Activated CD4-positive, alpha-beta T cell treated with anti-CD3 and anti-CD28 coated beads, Interleukin-2, amount 10 ng/mL, durations not matched to agents 24 days and 14 days (primary cell): ENCODE measurements at places on chromosomes 7 and 10. TPM values are rescaled to one million over a fixed set of nuclear protein-coding genes. Genes with fewer than 3 reads are reported as not detected.
A peak's percentile ranks its signal among the peaks of the same experiment; 100 is the strongest.

DNA sequence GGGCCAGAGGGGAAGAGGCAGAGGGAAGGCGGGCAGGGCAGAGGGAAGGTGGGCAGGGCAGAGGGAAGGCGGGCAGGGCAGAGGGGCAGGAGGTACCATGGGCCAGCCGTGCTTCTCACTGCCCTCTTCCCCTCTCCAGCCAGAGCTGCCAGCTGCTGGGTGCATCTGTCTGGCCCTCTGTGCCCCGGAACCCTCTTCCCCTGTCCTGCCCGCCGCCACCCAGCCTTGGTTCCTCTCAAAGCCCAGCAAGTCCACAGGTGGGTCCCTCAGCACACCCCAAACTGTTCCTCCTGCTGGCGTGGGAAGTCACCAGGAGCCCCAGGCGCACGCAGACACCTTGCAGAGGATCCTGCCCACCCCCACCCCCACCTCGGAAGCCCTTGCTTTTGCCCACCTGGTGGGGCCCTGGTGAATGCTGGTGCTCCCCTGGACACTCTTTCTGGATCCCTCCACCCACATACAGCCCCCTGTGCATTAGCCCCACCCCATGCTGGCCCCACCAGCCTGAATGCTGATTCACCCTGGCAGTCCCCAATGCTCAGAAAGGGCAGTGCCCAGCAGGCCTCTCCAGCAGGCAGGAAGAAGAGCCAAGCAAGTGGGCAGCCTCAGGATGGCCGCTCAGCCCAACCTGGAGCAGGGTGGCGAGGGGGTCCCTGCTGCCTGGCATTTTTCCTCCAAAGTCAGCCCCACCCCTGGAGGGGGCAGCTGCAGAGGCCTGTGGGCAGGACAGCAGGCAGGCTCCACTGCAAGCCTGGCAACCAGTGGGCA lies 1.9 kb upstream of the PWWP2B start:
- no peak for DNase-seq

- no peak for DNase-seq
These were observed 14.1 kb downstream of the RNF32 start for GRCh38 chr7:156654511-156655234.

DNA sequence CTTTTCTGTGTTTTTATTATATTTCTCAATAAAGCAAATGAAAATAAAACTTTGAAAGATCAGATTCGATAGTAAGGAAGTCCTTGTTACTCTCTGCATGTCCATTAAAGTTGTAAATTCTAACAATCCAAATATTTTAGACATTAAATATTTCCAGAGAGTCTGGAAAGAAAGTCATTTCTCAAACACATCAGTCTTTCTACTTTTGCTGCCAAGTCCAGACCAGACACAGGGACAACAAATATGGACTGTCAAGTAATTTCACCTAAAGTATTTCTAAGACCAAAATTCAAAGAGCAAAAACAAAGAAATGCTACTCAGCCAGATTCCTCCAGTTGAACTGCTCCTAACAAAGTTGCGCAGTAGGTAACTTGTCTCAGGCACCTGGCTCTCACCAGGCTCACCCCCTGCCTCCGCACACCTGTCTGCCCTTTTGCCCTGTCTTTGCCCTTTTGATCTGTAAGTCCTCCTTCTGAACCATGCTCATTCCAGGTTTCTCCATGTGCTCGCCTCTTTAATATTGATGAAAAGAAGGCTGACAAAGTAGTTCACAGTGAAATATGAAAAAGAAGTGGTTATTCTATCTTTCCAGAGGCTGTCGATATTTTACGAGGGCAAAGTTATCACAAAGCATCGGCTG lies 300.5 kb downstream of the C7orf25 start:
- no peak for DNase-seq

DNA sequence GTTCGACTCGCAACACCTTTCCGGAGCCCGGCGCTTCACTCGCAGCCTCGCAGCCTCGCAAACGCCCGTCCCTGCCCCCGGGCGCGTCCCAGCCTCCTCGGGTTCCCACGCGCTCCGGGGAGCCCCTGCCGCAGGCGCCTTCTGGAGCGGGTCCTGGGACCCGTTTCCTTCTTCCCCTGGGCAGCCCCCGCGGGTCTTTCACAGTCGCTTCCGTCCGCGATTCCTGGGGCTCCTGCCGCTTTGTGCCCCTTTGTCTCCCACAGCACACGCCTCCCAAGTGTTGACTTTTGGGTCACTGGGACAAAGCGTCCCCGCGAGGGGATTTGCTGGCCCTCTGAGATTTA lies 140.7 kb downstream of the DYNC2I1 start:
- no peak for DNase-seq

DNA sequence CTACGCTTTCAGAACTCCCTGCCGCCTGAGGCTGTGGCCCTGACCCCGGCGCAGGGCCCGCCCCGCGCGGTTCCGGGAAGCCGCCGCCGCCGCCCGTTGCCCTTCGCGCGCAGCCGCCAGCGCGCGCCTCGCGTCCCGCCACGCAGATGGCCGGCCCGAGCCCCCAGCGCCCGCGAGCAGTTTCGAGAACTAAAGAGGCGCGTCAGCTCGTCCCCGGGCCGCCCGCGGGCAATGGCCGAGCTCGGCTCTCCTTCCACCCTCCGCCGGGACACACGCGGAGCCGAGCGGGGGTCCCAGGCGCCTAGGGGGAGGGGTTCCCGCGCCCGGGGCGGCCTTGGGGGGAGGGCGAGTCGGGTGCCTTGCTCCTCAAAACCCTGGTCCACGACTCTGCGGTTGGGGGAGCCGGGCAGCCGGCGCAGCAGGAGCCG lies 1.8 kb downstream of the HNRNPF start:
- DNase-seq, result peak; percentile 92

GRCh38 chr10:11085545-11085944 lies 67.9 kb downstream of the CELF2 start:
- no peak for DNase-seq

GRCh38 chr7:140041659-140042385 lies 20.9 kb downstream of the PARP12 start:
- DNase-seq, result no peak

GRCh38 chr10:95404462-95404858 lies 113.7 kb upstream of the PDLIM1 start:
- no peak for DNase-seq

DNA sequence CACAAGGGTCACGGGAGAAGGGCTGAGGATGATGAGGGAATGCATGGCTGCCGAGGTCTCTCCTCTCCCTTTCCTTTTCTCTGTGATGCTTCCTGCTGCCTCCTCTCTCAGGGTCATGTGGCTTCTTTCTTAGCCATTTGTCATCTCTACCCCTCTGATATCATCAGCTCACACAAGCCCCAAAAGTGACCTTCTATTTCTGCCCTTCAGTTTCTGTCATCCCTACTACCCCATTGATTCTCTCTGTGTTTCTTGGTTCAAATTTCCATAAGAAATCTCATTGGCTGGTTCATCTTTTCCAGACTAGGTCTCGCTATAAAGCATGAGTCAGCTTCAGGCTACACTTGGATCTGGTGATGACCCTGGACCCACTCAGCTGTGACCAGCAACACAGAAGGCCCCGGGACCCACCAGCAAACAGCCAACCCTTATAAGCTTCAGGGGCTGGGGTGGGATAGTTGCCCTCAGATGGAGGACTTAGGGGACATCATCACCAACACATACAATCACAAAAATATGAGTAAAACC lies 284.3 kb downstream of the SKAP2 start:
- DNase-seq, result no peak

DNA sequence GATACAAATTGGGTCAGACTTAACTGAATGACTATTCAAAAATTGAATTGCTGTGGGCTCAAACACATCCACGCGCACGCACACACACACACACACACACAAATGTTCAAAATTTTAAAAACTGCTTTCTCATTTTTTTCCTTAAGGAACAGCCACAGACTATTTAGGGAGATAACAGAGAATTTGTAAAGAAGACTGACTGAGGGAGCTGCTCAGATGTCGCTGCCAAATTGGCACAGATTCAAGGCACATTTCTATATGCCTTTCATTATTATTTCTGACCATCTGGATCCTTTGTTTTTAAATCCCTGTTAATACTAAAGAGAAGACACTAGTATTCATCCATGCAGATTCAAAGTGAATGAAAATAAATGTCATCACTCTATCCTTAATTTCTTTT lies 154.8 kb downstream of the DGKB start:
- DNase-seq, result no peak

DNA sequence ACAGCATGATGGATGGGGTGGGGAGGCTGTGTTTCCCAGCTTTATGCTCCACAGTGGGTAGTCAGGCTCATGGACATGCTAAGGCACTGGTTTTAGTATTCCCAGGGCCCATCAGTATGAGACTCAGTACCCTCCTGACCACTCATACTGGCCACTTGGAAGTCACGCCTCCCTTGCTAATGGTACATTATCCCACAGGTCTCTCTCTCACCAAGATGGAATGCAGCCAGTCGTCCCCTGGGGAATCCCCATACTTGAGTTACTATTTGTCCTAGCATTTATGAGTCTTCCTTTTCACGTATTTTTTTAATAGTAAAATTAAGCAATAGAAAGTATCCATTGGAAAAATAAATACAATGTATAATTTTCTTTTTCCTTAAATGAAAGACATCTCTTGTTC lies 80.6 kb upstream of the TBX20 start:
- peak; percentile 22 for DNase-seq

DNA sequence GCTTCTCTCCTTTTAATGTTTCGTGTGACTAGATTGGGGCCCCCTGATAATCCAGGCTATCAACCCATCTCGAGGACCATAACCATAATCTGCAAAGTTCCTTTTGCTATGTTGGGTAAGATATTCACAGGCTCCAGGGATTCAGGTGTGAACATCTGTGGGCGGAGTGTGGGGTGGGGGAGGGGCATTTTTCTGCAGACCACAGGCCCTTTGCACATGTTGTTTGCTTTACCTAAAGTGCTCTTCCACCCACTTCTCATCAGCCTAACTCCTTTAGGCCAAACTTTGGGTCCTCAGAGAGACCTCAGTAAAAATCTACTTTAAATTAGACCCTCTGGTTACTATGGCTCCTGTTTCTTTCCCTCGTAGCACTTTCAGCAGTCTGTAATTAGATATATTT lies 284.4 kb downstream of the WDR11 start:
- no peak for DNase-seq

- DNase-seq, result peak; percentile 63
These were observed 129.3 kb downstream of the MYOF start for GRCh38 chr10:93352638-93353383.

- no peak for DNase-seq
These were observed 22.2 kb downstream of the ANK3 start for GRCh38 chr10:60367431-60367830.

GRCh38 chr10:96325719-96326373 lies 21.6 kb downstream of the DNTT start:
- no peak for DNase-seq

DNA sequence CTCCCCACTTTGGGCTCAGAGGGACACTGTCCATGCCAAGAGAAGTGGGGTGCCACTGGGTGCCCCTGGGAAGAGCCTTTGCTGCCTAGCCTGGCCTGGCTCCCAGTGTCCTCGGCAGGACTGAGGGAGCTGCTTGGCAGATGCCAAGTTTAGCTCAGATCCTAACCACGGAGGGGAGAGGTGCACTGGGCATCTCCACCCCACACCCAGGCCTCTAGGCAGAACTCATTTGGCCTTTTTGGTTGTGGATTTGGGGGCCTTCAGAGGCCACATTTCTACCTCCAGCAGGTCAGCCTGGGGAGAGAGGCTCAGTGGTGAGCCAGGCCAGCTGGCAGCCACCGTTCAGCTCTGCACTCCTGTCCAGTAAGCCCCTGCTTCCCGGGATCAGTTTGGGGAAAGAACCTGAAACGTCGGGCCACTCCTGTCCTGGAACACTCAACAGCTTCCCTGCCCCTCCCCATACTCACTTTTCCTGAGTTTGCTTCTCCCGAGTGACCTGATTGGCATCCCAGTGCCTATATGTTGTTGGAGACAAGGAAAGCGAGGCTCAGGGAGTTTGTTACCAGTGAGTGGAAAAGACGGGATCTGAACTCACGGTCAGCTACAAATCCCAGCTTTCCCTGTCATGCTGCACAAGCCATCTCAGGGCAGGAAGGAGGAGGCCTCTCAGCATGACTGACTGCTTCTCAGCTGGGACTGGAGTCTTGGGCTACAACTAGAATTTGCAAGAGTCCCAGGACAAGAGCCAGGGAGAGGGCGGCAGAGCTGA lies 11.2 kb upstream of the CXCL12 start:
- DNase-seq, result no peak

DNA sequence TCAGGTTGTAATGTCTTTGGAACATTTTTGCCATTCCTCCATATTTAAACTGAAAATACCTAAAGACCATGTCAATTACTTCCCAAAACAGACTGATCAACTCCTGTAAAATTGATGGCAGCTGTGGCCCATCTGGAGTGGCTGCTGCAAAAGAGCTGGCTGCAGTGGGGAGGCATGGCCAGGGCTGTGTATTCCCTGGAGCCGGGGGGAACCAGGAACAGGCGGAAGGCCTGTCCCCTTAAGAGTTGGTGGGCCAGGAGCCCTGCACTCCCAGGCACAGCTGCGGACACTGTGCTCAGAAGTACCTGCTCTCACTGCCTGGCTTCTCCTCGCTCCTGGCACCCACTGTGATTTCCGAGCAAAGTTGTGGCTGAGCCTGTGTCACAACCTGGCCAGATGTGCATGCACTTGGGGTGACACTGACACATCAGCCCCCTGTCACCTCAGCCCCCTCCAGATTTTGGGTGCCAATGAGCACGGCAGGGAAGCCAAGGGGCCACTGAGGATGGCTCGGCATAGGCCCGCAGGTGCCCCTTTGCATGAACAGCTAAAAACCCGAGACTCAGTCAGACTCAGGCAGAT lies 116.1 kb downstream of the DGKB start:
- DNase-seq, result no peak

DNA sequence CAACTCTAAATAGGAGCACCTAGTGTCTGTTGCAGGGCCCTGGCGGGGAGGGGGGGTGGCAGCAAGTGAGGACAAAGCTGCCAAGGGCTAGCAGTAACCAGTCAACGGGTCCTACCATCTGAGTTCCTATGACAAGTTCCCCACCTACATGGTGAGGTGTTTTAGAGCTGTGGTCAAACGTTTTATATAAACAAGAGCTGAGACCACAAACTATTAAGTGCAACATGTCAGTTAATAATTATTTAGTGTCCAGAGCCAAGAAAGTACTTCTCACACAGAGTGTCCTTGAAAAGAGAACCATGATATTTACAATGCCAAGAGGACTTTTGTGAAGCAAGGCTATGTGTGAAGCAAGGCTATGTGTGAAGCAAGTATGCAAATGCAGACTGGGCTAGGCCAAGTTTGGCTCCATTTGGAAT lies 434.7 kb downstream of the TNS3 start:
- no peak for DNase-seq

GRCh38 chr10:60234551-60234950 lies 155.1 kb downstream of the ANK3 start:
- no peak for DNase-seq

MRLN gene
- total RNA-seq, result 0.82 TPM in 1 of 2 replicates, not detected in the other

MEPCE gene
- total RNA-seq, result 55.8 and 57.2 TPM in 2 replicates

BCL7B gene
- total RNA-seq, result 73.8 and 75.9 TPM in 2 replicates

TMEM270 gene
- not detected in 2 replicates for total RNA-seq

AHR gene
- 28.2 and 30.7 TPM in 2 replicates for total RNA-seq

CPA4 gene
- not detected in 2 replicates for total RNA-seq

NUTM2A gene
- 0.12 TPM in 1 of 2 replicates, not detected in the other for total RNA-seq

TCAF2 gene
- 32.8 and 34.7 TPM in 2 replicates for total RNA-seq

CLRN3 gene
- total RNA-seq, result not detected in 2 replicates

AKR1C8 gene
- not detected in 2 replicates for total RNA-seq

SYT15B gene
- total RNA-seq, result 0.12 TPM in 1 of 2 replicates, not detected in the other

HOXA4 gene
- not detected in 2 replicates for total RNA-seq

CYP2C8 gene
- 0.12 TPM in 1 of 2 replicates, not detected in the other for total RNA-seq

CALML5 gene
- total RNA-seq, result not detected in 2 replicates

SDK1 gene
- total RNA-seq, result 0.14 and 0.16 TPM in 2 replicates

TSPAN33 gene
- 5.4 and 6.2 TPM in 2 replicates for total RNA-seq

CUZD1 gene
- 3.1 and 3.7 TPM in 2 replicates for total RNA-seq
